ENCODE measurements at places on chromosomes 12 and 14.

DNA sequence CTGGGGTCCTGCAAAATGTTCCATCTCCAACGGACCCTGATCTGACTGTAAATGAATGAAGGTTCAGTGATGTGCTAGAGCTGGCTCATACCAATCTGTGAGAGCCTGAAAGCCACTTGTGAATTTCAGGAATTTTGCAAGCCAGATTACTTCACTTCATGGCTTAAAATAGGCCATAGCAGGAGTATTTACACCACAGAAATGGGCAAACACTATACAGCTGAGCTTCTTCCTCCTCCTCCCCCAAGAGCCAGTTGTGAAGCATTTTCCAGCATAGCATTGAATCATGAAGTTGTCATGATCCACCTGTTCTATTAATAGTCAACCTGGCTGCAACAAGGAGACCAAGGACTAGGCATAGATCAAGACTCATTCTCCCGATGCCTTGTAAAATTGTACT, 141.3 kb upstream of the RASSF8 start:
- no peak for DNase-seq

DNA sequence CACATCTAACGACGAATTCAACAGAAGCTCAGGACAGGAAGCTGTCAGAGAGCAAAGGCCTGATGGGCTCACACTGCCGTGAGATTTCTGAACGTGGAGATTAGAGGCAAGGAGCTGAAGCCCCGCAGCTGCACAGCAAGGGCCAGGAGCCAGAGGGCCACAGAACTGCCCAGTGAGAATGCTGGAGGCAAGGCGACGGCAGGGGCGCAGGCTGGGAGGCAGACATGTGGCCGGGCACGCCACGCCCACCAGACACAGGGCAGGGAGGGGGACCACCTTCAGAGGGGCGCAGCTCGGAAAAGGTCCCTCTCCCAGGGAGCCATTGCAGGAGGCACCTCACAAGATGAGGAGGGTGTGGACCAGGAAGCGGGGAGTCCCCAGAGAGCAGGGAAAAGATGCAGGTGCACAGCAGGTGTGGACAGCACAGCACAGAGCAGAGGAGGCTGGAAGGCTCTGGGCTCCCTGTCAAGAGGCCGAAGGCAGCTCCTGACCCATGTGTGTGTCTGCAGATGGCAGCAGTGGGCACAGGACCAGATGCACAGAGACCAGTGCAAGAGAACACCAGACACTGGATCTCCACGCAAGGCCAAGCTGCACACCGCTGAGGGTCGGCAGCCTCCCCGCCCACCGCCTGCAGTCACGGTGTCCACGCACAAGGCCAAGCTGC, 23.0 kb downstream of the BTBD6 start:
- DNase-seq = no peak

- no peak for DNase-seq
Observed at GRCh38 chr12:50572287-50572686, 67.5 kb downstream of the DIP2B start.

- no peak for DNase-seq
Observed at GRCh38 chr12:55719371-55719770, 822 bp upstream of the RDH5 start.

DNA sequence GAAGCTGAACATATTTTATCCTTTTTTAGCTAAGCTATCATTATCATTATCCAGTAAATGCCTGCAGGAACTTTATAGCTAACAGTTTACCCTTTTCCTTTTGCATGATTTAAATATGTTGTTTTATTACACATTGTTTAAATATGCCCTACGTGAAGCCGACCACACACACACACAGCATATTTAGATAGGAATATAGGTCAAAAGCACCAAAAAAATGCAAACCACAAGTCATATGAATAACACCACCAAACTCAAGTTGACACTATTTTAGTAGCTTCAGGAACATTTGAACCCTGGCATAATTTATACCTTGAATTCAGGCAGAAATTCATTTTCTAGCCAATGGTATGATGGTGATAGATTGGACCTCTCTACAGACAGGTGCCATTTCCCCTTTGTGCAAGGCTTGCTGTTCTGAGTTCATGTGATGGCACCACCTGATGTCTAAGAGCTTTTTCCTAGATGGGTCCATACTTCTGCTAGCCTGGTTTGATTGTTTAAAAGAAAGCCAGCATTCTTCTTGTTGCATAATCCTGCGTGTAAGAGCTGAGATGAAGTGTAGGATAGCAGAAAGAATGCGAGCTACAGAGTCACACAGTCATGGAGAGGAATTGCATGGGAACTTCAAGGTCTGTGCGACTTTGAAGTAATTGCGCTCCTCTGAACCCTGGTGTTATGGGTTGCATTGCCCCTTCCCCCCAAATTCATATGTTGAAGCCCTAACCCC, 454.8 kb upstream of the SOX5 start:
- DNase-seq = no peak

Measured in CD4-positive, alpha-beta T cell treated with Interleukin-6 for 4 hours (primary cell).